Coronary artery (tissue), 2 donors: ENCODE measurements at places on chromosomes 12 and 14.

GRCh38 chr12:132953163-132953425 is 3.0 kb downstream of the ZNF605 start:
- no peak for DNase-seq

DNA sequence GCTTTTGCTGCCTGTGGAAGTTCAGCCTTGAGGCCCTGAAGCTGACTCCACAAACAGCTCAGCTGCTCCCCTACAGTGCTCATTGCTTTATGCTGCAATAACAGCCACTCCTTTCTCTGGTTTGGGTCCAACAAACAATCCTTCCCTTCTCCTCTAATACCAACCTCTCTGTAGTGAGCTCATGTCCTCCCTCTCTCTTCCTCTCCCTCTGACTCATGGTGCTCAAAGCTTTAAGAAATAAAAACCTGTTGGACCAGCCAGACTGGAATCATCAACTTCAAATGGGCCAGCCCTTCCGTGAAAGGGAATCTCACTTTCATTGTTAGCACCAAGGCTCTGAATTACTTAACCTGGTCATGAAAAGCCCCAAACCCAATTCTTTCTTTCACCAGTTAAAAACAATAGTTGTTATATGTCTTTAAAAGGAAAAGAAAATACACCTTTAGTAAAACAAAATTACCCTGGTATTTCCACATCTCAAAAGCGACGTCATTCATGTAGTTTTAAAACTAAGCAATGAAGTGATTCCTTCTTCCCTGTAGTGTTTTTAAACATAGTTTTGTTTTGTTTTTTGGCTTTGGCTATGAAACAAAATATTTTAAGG is 126.4 kb downstream of the DUSP6 start:
- DNase-seq = no peak

- DNase-seq = no peak
These were observed 92.1 kb upstream of the FZD10 start for GRCh38 chr12:130070126-130070611.

GRCh38 chr12:50283229-50283923 is at the start of gene LIMA1:
Gene LIMA1, minus strand, starts transcription at chr12:50283520. Its CDS starts 34,769 bp downstream, at chr12:50248751.
- peak; percentile 88 for DNase-seq

- DNase-seq = no peak
These were observed 39.5 kb downstream of the EVL start for GRCh38 chr14:100104523-100105300.

GRCh38 chr14:94483729-94484275 is 7.8 kb upstream of the SERPINA9 start:
- DNase-seq = no peak

GRCh38 chr14:72682188-72682587 is 211.7 kb downstream of the DPF3 start:
- no peak for DNase-seq

GRCh38 chr14:79639613-79640012 is 571.7 kb downstream of the DIO2 start:
- no peak for DNase-seq
